ENCODE measurements at places on chromosomes 1 and 21.
A peak's percentile ranks its signal among the peaks of the same experiment; 100 is the strongest.

DNA sequence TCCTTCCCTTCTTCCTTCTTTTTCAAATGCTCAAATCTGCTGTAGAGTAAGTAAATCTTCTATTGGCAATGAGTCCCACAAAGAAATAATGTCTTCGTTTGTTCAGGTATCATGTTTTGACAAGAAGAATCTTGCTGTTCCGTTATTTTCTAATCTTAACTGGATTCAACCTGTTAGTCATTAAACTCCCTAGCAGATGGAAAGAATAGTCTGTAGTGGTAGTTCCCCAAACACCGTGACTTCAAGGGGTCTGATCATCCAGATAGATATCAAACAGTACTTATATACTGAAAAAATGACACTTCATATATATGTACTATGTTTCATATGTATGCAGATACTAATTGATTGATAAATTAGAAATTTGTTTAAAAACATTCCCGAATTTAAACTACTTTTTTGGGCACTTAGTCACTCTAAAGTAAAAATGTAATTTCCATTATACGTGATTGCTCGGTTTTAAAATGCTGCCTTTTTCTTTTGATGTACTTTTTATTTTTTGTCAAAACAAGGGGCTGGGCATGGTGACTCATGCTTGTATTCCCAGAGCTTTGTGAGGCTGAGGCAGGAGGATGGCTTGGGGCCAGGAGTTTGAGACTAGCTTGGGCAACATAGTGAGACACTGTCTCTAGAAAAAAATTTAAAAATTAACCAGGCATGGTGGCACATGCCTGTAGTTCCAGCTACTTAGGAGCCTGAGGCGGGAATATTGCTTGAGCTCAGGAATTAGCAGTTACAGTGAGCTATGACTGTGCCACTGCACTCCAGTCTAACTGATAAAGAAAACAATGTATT, 335.7 kb upstream of the SNX7 start:
- no peak for DNase-seq

- no peak for DNase-seq
Observed at GRCh38 chr21:41923631-41924367, 30.0 kb downstream of the C2CD2 start.

DNA sequence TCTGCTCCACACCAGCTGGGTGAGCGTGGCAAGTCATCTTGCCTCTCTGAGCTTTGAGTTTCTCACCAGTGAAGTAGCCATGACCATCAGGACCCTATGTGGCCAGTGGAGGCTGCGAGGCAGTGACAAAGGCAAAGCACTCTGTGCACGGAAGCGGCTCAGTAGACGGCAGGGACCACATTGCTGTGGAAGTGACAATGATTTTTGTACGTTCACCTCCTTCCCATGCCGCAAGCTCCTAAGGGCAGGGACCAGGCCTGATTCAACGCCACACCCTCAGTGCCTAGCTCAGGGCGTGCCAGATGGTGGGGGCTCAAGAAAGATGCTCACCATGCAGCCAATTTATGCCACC, 210.5 kb downstream of the MATN1 start:
- no peak for DNase-seq

DNA sequence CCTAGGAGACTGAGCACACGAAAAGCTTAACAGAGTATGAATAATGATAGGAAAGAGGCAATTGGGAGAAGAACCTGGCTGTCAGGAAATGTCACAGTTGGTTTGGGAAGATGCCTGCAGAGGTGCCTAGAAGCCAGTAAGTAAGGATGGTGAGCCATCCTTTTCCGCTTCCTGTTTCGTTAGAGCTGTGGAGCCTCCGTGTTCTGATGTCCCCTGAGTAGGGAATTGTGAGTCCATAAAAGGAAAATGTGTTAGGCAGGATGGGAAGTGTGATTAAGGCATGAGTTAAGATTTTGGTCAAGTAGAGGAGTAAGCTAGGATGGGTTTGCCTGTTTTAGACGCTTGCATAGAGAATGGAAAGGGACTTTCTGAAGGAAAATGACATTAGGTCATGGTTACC, 9.0 kb downstream of the CLIC4 start:
- DNase-seq: no peak

- DNase-seq: no peak
Observed at GRCh38 chr1:8356256-8357209, 38.6 kb downstream of the SLC45A1 start.

DNA sequence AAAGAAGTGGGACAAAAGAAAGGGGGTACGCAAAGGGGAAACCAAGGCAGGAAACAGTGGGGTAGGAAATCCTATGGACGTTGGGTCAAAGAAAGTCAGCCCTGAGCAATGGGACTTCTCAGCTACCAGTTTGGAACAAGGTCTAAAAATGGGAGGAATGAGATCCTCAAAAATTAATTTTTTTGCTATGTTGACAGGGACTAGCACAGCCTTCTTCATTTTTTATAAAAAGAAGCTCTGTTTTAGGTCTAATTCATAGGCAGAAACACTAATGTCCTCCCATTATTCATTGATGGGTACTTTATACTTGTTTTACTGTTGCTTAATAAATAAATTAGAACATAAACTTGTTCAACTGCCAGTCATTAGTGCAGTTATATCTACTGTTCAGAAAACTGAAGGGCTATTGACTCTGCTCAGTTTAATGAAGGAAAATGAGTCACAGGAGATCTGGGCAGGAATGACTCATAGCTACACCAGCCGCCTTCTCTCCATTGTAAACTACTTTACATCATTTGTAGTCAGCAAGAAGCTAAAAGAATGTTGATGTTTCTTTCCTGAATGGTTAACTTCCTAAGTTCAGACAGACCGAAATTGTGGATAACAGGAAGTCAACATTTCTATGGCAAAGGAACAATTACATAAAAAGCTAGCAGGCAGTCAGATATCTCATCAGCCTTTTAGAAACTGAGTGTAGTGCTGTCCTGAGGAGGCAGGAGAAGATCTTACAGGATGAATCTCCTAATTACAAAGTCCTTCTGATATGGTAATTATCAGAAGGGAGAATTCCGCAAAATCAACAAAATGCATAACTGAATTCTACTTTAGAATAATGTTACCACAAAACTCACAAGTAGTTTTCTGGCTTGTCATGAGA, 356.4 kb upstream of the PKN2 start:
- DNase-seq: peak; percentile 3

- no peak for DNase-seq
Observed at GRCh38 chr1:66396212-66396890, 137.6 kb upstream of the SGIP1 start.

- DNase-seq: no peak
Observed at GRCh38 chr1:2943686-2944260, 77.5 kb upstream of the ACTRT2 start.

DNA sequence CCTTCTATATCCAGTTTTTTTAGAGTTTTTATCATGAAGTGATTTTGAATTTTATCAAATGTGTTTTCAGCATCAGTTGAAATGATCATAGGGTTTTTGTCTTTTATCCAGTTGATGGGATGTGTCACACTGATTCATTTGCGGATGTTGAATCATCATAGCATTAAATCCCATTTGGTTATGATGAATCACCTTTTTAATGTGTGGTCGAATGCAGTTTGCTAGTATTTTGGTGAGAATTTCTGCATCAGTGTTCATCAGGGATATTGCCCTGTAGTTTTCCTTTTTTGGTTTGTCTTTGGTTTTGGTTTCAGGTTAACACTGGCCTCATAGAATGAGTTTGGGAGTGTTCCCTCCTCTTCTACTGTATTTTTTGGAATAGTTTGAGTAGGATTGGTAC, 80.3 kb downstream of the DIRAS3 start:
- no peak for DNase-seq

DNA sequence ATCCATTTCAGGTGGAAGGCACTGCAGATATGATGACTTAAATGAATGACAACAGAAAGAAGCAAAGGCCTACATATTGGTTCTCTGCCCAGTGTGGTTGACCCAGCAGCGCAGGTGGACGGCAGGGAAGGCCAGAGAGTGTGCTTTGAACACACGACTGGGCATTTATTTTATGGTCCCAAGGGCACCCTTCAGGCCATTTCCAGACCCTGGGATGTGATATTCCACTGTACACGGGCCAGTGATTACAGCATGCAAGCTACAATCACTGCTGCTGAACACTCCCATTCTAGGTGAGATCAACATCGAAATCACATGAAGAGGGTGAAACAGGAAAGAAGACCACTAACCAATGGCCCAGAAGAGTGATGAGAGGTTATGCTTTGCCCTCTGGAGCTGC, 33.8 kb downstream of the PCNX2 start:
- no peak for DNase-seq

DNA sequence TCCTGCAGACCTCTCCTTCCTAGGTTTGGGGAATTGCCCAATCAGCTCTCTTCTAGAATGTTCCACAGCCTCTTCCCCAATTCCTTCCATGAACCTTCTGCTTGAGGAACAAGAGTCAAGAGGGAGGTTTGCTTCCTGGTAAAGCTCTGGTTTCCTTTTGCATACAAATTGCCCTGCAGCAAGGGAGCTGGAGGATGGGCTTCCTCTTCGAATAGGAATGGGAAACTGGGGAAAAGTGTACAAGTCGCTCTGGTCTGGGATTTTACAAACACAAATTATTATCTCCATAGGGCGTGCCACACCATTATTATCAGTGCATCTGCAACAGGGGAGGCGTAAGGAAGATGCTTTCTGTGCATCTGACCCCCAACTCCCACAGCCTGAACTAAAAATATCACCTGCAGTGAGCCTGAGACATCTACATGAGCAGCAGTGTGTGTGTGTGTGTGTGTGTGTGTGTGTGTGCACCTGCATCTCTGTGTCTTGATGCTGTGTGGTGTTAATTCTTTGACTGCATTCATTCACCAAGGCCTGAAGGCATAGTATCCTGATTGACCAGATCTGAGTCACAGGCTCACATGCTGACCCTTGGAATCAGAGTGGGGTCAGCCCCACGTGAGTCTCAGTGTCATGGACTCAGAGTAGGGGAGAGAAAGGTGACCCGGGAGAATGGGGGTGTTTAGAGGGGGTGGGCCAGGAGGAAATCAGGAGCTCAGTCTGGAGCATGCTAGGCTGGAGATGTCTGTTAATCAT, 272.9 kb downstream of the KAZN start:
- DNase-seq: no peak

- no peak for DNase-seq
Observed at GRCh38 chr1:47914952-47915676, 82.1 kb downstream of the TRABD2B start.

DNA sequence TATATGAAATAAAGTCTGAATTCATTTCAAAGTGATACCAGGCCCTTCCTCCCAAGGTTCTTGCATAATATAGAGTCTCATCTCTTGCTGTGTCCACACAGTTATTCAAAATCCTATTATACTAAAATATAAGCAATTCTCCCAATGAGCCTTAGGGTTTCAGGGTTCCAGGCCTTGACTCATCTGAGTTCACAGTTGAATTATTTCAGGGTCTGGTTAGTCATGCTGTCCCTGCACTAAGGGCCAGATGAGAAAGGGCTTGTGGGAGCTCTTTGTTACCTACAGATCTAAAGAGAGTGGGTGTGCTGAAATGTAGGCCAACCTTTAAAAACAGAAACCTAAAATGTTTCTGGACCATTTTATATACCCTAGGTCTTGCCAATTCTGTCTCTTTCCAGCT, 337.5 kb upstream of the LRRC7 start:
- no peak for DNase-seq

DNA sequence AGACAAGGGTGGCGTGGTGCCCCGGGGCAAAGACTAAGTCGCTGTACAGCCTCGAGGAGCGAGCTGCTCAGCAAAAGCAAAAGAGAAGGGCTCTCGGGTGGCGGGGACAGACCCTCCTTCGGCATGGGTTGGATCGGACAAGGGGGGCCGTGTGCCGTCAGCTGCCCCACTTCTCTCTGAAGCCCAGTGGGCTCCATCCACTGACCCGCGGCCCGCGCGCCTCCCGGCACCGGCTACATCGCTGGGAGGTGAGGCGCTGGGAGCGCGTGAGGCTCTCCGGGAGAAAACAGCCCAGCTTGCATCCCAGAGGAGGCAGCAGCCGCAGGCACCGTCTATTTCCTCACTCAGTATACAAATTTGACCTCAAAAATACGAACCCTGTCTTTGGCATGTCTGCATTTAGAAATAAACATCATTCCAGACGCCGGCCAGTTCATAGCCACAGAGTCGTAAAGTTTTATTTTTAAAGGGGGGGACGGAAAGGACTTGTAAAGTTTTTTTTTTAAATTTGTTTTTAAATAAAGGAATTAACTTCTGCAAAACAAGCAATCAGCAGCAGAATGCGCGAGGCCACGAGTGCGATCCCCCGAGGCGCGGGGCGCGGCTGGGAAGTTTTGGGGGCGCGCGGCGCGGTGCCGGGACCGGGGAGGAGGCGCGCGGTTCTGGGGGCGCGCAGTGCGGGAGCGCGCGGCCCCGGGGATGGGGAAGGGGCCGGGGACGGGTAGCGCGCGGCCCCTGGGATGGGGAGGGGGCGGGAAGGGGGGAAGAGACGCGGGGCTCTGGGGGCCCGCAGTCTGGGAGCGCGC, 689 bp upstream of the GPR137B start:
- DNase-seq: peak; percentile 22

DNA sequence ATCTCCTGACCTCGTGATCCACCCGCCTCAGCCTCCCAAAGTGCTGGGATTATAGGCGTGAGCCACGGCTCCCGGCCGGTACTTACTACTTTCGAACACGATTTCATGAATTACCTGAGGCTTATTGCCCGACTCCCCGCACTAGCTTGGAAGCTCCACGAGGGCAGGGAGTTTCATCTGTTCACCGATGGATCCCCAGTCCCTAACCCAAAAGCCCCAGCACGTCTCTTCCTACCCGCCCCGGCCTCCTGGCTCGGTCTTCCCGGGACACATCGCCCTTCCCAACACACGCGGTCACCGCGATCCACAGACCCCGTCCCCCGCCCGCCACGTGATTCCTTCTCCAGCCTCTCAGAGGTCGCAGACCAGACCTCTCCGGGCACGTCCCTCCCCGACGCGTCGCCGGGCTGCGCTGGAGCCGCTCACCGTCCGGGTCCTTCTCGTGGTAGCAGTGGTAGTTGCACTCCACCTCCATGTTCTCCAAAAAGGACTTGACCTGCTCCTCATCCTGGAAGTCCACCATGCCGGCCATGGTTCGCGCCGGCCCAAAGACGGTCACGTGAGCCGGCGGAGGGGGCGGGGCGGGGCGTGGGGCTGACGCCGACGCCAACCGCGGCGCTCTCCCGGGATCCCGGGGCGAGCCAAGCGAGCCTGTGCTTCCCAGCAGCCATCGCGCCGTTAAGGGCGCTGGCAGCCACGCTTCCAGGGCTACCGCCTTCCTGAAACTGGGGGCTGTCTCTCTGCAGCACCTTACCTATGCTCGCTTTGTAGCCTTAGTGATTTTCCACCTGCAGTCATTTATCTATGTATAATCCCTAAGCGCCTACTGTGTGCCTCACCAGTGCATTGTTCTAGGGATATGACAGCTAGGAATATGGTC, at the start of gene COA7:
COA7 (minus strand) TSS at position 553 of the 880 bp plus-strand sequence; CDS start at position 532, 21 bp downstream.
- DNase-seq: peak; percentile 75

DNA sequence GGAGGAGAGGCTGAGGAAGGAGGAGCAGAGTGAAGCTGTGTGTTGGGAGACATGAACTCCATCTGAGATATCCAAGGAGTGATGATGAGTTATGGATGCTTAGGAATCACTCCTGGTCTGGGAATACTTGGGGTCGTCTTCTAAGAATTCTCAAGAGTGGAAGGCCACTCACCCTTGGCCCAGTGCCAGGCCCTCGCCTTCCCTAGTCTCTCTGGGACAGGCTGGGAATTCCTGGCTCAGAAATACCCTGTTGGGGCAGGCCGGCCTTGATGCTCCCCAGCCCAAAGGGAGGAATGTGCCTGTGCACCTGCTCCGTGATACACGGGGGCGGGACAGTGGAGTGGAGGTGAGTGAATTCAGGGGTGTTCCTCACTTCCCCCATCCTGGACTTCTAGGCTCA, 12.6 kb upstream of the LMNA start:
- no peak for DNase-seq

GRCh38 chr1:52368383-52369172, 2.6 kb upstream of the CC2D1B start:
- peak; percentile 50 for DNase-seq

- DNase-seq: no peak
Observed at GRCh38 chr1:86231076-86231475, 74.5 kb upstream of the COL24A1 start.

GRCh38 chr21:42447182-42447581, 43.5 kb downstream of the UBASH3A start:
- no peak for DNase-seq

Data from DMS79 (cell line).